B cell (primary cell): ENCODE measurements at places on chromosomes 7 and 10.

- no peak for DNase-seq
Measured at GRCh38 chr10:79445977-79446757, 743 bp upstream of the ZCCHC24 start.

DNA sequence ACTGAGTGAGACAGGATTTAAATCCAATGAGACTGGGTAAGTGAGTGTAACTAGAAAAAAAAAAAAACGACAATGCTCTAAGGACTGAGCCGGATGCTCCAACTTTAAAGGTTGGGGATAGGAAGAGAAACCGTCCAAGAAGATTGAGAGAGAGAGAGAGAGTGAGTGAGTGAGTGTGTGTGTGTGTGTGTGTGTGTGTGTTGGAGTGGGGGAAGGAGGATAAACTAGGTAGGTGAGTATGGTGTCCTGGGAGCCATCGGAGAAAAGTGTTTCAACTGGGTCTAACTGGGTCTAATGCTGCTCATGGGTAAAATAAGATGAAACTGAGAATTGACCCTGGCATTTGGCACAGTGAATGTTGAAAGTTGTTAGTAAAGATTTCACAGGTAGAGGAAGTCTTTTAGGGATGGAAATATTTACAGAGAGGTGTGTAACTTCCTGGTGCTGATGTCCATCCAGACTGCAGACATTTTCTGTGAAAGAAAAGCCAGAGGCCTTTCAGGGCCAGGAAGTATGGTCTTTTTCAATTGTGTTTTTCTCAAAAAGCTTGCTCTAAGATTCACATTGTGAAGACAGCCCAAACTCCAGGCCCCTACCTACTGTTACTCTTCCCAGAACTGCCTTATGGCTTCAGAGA, 14.2 kb downstream of the ENTPD1 start:
- DNase-seq, result no peak

DNA sequence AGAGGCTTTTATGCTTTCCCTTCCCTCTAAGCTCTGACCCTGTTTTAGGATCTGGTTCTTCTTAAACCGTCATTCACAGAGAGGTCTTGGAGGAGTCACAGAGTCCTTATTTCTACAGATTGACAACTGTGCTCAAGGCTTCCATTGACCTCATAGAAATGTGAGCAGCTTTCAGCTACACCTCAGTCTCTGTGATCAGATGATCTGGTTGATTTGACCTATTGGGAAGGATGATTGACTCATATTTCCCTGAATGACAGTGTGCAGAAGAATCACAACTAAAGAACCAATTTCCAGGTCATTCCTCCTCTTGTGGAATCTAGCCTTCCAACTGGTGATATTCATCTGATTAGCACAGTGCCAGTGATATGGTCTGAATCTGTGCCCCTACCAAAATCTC, 3.4 kb downstream of the CYP3A4 start:
- DNase-seq, result no peak

GRCh38 chr10:130958981-130959751, 352.4 kb downstream of the TCERG1L start:
- no peak for DNase-seq

DNA sequence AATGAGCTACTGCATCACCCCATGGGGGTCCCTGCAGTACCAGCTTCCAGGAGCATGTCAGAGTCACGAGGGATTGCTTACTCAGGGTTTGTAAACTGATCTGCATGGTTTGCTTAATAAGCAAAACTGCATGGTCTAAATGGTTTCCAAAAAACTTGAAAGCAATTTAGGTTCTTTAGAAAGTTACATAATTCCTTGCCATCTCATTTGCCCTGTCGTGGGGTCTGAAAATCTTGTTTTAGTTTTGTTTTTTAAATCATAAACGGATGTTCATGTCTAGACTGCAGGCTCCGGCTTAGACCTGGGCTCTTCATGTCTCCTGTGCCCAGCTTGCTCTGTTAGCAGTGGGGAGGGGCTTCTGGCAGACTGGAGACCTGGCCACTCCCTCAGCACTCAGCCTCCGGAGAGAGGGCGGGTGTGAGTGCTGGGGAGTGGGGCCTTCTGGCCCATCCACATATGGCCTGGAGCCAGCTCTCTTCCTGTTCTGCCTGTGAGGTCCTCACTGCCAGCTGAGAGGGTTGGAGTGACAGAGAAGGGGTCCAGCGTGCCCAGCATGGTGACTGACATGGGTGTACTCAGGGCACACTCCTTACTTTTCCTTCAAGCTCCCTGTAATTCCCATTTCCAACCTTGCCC, 17.5 kb downstream of the PRF1 start:
- DNase-seq, result no peak

DNA sequence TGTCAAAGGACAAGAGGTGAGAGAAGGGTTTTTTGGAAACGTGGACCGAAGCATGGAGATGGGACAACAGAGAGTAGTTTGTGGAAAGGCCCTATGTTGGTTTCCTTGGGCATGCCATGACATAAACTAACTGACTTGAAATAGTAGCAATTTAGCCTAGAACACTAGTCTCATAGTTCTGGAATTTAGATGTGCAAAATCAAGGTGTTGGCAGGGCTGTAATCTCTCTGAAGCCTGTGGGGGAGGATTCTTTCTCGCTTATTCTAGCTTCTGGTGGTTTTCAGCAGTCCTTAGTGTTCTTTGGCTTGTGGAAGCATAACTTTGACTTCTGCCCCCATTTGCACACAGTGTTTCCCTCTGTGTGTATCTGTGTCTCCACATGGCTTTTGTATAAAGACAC, 283.4 kb downstream of the GFRA1 start:
- DNase-seq, result no peak
